ENCODE measurements at places on chromosomes 12 and 14.

DNA sequence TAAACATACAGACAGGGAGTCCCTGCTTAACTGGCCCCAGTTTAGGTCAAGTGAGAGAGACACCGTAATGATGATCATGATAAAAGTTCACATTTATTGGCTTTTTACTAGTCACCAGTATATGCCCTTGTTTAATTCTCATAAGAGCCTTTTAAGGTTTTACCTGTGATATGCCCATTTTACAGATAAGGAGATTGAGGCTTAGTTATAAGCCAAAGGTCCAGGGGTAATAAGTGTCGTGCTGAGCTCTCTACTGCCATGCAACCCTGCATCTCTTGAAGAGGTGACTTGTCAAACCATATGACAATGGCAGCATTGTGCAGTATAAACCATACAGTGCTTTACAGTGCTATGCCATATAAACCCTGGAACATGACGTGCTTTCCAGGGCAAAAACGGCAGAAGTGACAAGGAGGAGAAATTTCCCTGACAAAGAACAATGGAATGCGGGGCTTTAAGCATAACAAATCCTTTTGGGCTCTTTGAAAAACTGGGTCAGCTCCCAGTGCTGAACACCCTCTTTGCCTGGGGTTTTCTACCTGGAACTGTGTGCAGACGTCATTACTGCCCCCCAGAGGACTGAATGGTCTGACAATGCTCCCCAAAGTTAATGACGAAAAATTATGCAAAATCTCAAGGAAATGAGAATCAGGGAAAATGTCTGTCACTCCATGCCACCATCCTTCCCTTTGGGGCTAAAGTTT is 59.7 kb upstream of the C14orf132 start:
- no peak for DNase-seq

DNA sequence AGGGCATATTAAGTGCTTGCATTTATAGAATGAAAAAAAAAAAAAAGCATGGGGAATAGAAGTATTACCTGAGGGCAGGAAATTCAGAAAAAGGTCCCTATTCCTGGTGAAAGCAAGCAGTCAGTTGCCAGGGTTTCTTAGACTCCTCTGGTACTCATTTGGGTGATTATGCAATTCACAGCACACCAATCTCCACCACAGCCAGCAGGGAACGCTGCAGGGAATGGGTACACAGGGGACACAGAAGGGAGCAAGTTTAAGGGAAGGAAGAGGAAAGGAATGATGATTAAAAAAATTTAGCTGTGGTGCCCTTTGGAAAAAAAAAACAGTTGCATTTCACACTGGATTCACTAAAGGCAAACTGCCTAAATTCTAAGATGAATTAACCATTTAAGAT is 14.2 kb downstream of the BLTP3B start:
- DNase-seq, result no peak

DNA sequence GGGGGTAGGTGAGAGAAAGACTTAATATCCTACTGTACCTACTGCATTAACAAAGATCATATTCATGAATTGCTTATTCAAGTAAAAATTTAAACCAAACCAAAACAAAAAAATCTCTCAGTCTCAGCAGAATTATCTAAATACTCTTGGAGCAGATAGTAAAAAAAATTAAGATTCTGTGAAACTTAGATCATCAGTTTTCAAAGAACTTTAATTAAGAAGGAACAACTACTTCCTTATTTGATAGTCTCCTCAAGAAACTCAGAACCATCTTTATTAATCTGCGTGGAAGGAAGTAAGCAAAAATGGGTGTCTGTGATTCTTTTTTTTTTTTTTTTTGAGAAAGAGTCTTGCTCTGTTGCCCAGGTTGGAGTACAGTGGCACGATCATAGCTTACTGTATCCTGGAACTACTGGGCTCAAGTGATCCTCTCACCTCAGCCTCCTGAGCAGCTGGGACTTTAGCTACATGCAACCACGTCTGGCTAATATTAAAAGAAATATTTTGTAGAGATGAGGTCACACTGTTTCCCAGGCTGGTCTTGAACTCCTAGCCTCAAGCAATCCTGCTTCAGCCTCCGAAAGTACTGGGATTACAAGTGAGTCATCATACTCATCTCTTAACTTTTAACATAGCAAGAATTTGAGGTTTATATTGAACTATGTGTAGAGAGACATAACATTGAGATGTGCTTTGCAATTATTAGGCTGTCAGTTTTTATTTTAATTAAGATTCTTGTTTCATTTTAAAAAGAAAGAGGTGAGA is 37.4 kb downstream of the GAS2L3 start:
- no peak for DNase-seq

DNA sequence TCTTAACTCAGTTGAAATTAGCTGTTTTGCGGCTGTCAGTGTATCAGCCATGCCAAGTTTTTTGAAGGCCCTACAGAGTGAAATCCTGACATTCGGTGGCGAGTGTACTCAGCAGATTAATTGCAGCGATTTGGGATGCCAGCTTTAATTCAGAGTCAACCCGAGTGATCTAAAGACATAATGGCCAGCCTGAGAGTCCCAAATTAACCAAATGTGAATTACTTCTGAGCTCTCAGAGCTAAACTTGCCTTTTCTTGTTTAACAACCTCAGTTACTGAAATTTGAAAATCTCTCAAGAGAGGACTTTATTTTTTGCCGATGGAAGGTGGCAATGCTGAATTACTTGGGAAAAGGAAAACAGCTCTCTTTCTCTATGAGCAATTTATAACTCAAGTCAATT is 148.5 kb downstream of the GLT1D1 start:
- no peak for DNase-seq

DNA sequence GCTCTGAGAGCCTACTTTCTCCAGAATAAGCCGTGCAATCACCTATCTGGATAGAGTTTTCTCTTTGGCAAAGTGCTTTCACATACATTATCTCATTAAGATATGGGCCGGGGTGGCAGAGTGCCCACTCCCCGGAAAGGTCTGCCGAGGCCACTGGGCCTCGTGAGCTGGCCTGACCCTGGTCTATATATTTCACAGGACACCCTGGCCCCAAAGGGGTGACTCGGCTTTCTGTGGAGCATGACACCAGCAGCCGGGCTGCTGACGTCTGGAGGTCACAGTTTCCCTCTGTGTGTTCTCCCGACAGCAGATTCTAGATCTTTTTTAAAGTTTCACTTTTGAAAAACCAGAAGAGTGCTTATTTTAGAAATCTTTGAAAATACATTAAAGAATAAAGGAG is 27.9 kb upstream of the ATP2A2 start:
- no peak for DNase-seq

DNA sequence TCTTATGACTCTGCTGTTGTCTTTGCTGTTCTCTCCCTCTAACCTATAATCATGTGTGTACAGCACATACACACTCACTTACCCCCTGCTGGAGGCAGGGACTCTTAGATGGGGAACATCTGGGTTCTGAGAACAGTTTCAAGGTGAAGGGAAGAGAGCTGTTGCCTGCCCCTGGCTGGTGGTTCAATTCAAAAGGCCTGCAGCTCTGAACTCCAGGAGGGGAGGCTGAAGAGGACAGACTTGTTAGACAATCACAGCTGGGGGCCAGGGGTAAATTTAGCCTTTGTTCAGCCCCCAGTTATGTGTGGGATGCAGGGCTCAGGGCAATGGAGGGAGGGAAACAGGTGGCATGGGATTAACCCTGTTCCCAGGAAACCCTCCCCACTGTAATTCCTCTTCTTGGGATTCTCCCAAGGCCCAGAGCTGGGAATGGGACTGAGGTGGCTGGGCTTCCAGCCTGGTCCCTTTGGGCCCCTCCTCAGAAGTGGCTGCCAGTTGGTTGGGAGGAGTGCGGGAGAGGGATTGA is 1.9 kb downstream of the MYL6B start:
- DNase-seq, result no peak

DNA sequence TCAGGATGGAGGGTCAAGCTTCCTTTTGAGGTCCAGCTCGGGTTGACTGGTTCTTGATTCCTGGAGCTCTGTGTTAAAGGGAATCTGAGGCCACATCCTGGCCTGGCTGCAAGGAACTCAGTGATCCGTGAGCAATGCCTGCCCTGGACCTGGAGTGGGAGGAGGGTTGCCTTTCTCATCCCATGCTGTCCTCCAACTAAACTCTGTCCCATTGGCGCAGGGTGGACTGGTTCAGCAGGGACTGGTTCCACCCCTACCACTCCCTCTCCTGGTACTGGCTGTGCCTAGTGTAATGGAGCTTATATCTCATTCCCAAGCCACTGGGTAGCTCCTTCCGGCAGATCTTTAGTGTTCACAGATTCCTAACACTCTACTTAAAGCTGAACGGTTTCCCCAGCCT is 3.9 kb upstream of the CMKLR1 start:
- no peak for DNase-seq

- DNase-seq, result no peak
These were observed 62.4 kb downstream of the TMX1 start for GRCh38 chr14:51302295-51303030.

DNA sequence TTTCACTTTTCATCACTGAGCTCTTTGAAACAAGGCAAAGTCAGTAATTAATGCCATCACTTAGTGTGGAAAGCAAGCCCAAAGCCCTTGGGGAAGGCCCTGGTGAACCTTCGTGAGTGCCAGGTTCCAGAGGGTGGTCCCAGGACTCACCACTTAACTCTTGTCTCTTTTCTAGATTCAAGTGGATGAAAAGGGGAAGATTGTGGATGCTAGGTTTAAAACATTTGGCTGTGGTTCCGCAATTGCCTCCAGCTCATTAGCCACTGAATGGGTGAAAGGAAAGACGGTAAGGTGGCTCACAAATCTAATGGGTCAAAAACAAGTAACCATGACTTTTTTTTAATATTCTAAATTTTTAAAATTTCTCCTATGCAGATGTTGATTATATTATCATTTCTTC is 2.8 kb downstream of the ISCU start:
- no peak for DNase-seq

DNA sequence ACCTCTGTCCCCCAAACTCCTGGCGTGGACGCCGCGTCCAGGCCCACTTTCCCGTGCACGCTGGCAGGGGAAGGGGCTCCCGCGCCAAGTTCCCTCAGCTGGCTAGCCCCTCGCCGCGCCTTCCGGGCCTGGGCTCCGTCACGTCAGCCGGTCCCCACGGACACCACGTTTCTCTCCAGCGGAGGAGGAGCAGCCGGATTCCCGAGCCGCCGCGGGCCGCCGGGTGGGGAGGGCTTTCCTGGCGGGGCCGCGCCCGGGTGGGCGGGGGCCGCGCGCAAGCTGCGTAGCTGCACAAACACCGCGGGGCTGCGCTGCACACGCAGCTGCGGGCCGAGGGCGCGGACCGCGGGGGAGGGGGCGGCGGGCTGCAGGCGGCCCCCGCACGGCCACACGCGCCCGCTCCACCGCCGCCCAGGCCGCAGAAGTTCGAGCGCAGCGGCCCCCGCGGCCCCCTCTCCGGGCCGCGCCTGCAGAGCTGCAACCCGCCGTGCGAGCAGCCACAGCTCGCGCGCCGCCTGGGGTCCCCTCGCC is 45.1 kb upstream of the PNMA1 start:
- DNase-seq, result no peak

DNA sequence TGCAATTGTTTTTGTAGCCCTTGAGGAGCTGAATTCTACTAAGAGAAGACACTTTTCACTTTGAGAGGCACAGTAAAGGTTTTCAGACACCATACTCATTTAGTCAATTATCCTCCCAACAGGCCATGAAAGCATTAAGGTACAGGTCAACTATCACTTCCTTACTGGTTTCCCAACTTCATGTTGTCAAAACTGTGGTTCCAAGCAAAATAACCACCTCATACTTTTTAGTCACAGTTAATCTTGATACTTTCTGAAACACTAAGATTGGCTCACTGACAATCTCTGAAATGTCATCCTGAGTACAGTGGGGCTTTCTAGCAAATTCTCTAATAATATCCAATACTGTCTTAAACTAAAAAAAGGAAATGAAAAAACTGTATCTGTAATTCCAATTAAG is 71.7 kb downstream of the SLC2A13 start:
- DNase-seq, result no peak

GRCh38 chr12:39329018-39329417 is 113.9 kb downstream of the KIF21A start:
- no peak for DNase-seq

DNA sequence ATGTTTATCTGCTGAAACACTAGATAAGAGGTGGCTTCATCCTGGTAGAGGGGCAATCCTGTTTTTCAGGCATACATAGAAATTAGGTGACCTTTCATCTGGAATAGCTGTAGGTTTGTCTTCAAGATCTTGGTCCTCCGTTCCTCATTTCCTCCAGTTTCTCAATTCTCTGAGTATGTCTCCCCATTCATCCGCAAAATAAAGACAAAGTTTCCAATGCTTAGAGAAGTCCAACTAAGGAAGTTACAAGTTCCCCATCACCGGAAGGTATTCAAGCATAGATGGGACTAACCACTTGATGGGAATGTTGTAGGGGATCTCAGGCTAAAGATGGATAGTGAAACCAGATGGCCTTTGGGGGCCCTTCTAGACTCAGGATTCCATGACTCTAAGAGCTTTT is 34.3 kb downstream of the ERG28 start:
- no peak for DNase-seq

- no peak for DNase-seq
These were observed 107.3 kb downstream of the ZFP36L1 start for GRCh38 chr14:68685419-68686204.

- DNase-seq, result no peak
These were observed 193.1 kb downstream of the LRFN5 start for GRCh38 chr14:41799817-41800216.

DNA sequence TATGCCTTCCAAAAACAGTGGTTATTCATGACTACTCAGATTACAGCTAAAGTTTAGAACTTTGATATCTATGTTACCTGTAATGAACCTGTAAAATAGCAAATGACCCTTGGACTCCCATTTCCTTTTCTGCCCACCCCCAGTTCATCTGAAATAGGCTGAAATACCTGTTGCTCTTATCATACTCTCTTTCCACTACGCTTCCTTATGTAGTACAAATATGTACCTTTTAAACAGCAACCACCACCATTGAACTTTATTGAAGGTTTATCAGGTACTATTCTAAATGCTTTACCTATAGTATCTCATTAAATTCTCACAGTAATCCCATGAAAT is 239.7 kb downstream of the SSPN start:
- no peak for DNase-seq

DNA sequence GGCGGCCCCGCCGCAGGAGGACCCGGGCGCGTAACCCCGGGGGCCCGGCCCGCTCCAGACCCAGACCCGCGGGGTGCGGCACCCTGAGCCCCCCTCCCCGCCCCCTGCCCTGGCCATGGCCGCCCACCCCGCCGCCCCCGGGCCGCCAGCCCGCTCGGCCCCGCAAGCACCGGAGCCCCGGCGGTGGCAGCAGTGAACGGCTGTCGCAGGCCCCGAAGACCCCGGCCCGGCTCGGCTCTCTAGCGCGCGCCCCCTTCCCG is 221 bp downstream of the MARCHF9 start:
- no peak for DNase-seq

GRCh38 chr12:25320123-25321006 is 69.6 kb upstream of the KRAS start:
- no peak for DNase-seq

- no peak for DNase-seq
These were observed 58.9 kb downstream of the GRIP1 start for GRCh38 chr12:66620026-66620425.

DNA sequence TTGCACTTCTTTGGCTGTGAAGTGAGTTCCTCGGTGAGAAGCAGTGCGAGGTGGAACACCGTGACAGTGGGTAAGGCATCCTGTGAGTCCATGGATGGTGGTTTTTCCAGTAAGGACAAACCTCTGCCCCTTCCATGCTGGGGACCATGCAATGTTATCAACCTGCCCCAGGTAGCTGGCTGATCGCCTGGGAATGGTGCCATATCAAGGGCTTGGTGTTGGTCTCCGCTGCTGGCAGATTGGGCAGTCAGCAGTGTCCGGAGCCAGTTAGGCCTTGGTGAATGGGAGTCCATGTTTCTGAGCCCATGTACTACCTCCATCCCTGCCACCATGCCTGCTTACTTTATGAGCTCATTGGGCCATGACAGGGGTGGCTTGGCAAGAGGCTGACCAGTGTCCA is 114.7 kb upstream of the C14orf180 start:
- no peak for DNase-seq

Data from NCI-H1930 (cell line).